ENCODE measurements at places on chromosomes 5 and 9. TPM values are rescaled to one million over a fixed set of nuclear protein-coding genes. Genes with fewer than 3 reads are reported as not detected.

NDUFS4 gene
- 79.4 TPM for total RNA-seq

ANP32B gene
- 145 TPM for total RNA-seq

ENTREP1 gene
- 25.8 TPM for total RNA-seq

FOXD4L5 gene
- total RNA-seq: 0.23 TPM

QRFP gene
- total RNA-seq: not detected

FCN2 gene
- not detected for total RNA-seq

DHX29 gene
- total RNA-seq: 28.7 TPM

MRPS2 gene
- total RNA-seq: 44.4 TPM

ANKRD31 gene
- total RNA-seq: 0.29 TPM

DNA sequence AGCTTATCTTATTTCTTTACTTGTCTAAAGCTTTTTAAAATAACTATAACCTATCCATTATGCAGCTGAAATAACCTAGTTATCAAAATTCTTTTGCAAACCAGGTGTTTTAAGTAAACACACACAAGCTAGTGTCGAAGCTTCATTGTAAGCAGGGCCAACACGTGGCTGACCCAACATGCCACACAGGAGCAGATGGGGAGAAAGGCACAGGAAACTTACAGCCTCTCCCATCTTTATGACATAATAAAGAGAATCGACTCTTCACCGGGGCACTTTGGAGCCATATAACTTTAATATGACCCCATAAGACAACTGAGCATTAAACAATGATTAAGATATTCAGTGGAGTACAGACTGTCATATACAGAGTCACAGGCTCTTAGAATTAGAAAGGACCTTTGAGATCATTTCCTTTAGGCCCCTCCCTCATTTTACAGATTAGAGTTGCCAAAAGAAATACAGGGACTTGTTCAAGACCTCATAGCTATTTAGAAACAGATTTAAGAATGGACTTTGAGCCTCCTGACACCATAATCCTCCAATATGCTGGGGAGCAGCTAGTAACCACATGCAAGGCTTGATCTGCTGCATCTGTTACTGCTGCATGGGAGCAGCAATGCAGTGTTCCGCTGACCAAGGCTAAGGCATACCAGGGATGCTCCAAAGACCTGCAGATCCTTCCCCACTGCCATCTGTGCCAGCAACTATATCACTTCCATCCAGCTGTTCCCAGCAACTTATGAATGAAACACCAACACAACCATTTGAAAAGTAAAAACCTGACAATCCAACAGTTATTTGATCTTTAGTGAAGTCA lies 75.4 kb downstream of the RASEF start:
- no peaks in the 10 kb centered on the region for H3K36me3 ChIP-seq
- H3K27me3 ChIP-seq: no peaks in the 10 kb centered on the region

DNA sequence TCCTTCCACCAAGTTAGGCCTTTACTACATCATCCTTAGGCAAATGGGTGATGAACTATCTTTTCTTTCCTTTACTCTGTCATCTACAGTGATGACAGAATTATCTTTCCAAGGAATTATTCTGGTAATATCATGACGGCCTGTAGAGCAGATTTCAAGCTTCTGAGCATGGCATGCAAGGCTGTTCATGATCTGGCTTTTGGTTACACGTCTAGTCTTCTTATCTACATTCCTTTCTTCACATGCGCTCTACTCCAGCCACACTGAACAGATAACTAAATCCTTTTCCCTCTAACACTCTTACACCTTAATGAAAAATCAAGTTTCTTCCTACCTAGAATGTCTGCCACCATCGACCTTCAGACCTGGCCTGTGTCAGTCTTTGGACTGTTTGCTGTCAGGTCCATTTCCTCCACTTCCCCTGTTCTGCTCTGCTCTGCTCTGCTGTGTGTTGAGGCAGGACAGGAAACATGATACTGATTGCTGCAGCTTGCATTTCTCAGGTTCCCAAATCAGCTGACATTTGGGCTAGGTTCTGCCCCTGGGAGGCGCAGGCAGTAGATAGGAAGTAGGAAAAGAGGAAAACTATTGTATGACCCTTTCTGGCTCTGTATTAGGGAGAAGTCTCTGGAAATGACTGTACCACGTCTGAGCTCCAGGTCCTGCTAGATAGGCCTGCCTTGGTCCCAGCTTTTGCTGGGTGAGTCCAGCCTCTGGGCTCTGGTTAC lies 4.2 kb downstream of the SCGB3A2 start:
- H3K4me3 ChIP-seq: no peak overlapping the region
- no peak for DNase-seq
- no peaks in the 10 kb centered on the region for H3K27me3 ChIP-seq
- H3K36me3 ChIP-seq: no peaks in the 10 kb centered on the region

DNA sequence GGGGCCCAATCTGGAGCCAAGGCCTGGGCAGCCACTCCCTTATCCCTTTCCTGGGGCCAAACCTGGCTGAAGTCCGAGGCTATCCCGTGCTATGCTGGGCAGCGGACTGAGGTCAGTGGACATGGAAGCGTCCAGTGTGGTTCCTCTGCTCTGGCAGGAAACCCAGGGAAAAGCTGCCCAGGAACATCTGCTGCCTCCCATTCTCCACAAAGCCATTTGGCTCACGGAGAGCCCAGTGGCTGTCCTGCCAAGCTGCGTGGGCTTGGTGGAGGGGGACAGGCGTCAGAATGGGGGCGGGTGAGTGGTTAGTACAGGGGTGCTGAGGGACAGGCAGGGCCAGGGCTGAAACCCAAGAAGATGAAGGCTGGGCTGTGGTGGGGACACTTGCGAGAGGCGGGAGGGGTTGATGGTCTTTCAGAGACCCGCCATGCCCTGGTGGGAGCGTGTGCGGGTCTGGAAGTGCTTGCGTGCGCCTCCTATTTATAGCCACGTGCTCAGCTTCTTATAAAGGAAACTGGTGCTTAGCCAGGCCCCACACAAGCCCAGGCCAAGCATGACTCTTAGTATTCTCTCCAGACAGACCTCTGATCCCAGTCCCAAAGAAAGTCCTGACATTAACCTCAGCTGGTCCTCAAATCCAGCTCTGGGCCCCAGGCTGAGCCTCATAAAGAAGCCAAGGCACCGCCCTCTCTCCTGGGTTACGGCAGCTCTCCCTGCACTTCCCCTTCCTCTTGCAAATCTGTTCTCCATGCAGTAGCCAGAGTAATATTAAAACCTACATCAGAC lies 9.4 kb upstream of the SLC6A7 start:
- DNase-seq: no peak
- peaks cover 14% of the 10 kb centered on the region for H3K27me3 ChIP-seq
- no peak overlapping the region for H3K4me3 ChIP-seq
- no peaks in the 10 kb centered on the region for H3K4me1 ChIP-seq
- no peaks in the 10 kb centered on the region for H3K36me3 ChIP-seq

- no peaks in the 10 kb centered on the region for H3K4me1 ChIP-seq
- H3K27ac ChIP-seq: no peak overlapping the region
- DNase-seq: no peak
- H3K36me3 ChIP-seq: no peaks in the 10 kb centered on the region
- peaks cover 14% of the 10 kb centered on the region for H3K27me3 ChIP-seq
- no peak overlapping the region for H3K4me3 ChIP-seq
These were observed 3.4 kb upstream of the APBA1 start for GRCh38 chr9:69675563-69675962.

- H3K4me1 ChIP-seq: peaks cover 9% of the 10 kb centered on the region
- H3K27me3 ChIP-seq: no peaks in the 10 kb centered on the region
- H3K36me3 ChIP-seq: no peaks in the 10 kb centered on the region
- no peak overlapping the region for H3K27ac ChIP-seq
- no peak overlapping the region for H3K4me3 ChIP-seq
These were observed 26.2 kb downstream of the TYRP1 start for GRCh38 chr9:12719431-12719830.

DNA sequence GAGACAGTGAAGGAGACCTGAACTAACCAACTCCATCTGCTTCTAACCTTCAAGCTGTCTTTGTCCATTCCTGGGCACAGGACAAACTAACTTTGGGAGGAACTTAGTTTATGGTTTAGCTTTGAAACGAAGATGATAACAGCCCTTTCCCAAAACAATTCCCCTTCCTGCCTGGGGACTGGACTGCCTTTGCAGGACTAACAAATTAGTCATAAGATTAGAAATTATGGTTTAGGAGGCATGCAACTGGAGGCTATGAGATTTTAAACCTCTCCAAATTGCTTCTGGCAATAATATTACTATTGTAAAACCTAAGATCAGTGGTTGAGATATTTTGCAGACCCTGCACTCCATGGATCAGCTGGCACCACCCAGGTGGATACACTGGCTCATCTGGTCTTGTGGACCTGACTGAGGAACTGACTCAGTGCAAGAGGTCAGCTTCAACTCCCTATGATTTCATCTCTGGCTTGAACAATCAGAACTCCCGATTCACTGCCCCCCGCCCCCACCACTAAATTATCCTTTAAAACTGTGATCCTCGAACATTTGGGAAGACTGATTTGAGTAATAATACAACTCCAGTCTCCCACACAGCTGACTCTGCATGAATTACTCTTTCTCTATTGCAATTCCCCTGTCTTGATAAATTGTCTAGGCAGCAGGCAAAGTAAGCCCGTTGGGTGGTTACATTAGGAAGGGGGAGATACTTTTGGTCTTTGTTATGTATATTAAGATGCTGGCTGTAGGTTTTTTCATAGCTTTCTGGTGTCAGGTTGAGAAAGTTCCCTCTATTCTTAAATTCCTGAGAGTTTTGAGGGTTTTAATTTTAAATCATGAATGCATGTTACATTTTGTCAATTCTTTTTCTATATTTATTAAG lies 213.3 kb downstream of the TSSK1B start:
- peaks cover 8% of the 10 kb centered on the region for H3K36me3 ChIP-seq
- H3K4me1 ChIP-seq: peaks cover 8% of the 10 kb centered on the region
- no peaks in the 10 kb centered on the region for H3K27me3 ChIP-seq
- DNase-seq: peak; percentile 30
- H3K4me3 ChIP-seq: no peak overlapping the region
- no peak overlapping the region for H3K27ac ChIP-seq

DNA sequence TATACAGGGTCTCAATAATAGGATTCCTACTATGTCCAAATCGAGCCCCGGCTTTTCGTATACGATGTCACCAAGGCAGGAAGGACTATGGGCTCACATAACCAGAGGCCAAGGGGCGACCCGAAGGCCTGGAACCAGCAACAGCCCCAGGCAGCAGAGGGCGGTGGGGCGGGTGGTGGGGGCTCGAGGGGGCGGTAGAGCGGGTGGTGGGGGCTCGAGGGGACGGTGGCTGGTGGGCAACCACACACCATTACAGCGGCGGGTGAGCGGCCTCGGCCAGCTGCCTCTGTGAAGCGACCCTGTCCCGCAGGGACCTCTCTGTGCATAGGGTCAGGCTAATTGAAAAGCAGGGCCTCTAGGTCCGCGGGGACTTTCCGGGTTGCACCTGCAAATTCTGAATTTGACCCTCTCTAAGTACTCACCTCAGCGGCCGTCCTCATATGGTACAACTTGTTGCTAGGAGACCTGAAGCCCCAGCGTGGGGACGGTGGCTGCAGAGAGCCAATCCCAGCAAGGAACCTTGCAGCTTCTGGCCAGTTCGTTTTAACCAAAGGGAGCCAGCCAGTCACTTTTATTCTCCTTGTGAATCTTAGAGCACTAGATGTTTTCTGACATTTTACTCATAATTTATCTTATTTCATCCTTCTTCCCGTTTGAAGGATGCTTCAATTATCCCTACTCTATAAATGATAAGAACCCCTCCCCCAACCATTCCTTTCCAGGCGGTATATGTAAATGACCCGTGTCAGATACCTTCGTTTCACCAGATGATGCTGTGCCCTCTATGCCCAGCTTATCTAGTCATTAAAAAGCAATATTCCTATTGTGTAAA lies at the start of gene NME5:
Gene NME5 (minus strand): TSS at position 480 of the 832 bp plus-strand sequence. CDS start 648 bp downstream, outside the sequence.
- H3K27ac ChIP-seq: no peak within 1 kb of the TSS
- no peaks in the 10 kb centered on the region for H3K36me3 ChIP-seq
- H3K27me3 ChIP-seq: no peaks in the 10 kb centered on the region
- peak; percentile 92 for DNase-seq
- H3K4me1 ChIP-seq: no peaks in the 10 kb centered on the region
- H3K4me3 ChIP-seq: peak within 1 kb of the TSS; percentile 84

GRCh38 chr9:69660304-69660703 lies 11.9 kb downstream of the APBA1 start:
- H3K27me3 ChIP-seq: no peaks in the 10 kb centered on the region
- no peak for DNase-seq
- peaks cover 8% of the 10 kb centered on the region for H3K4me1 ChIP-seq
- H3K4me3 ChIP-seq: no peak overlapping the region
- H3K27ac ChIP-seq: no peak overlapping the region

- no peak overlapping the region for H3K27ac ChIP-seq
- H3K4me3 ChIP-seq: no peak overlapping the region
- H3K27me3 ChIP-seq: no peaks in the 10 kb centered on the region
- no peaks in the 10 kb centered on the region for H3K36me3 ChIP-seq
- DNase-seq: peak; percentile 69
- H3K4me1 ChIP-seq: no peaks in the 10 kb centered on the region
These were observed 308.1 kb upstream of the ADCY2 start for GRCh38 chr5:7087719-7088297.

DNA sequence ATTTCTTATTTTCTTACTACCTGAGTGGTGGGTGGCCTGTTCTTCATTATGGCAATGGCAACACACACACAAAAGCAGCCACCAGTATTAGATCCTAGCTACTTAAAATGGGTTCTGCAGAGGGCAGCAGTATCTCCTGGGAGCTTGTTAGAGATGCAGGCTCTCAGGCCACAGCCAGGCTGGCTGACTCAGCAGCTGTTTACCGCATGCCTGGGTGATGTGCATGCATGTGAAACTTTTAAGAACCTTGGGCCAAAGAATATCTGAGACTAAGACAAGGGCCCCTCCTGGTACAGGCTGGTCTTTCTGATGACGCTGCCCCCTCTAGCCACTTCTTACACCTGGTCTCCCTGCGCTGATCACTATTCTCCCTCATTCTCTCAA lies 399.0 kb downstream of the MED10 start:
- peak; percentile 71 for DNase-seq
- H3K27me3 ChIP-seq: no peaks in the 10 kb centered on the region
- no peaks in the 10 kb centered on the region for H3K4me1 ChIP-seq
